OCI-LY7 (cell line): ENCODE measurements at places on chromosomes 13 and 19.
A peak's percentile ranks its signal among the peaks of the same experiment; 100 is the strongest.

DNA sequence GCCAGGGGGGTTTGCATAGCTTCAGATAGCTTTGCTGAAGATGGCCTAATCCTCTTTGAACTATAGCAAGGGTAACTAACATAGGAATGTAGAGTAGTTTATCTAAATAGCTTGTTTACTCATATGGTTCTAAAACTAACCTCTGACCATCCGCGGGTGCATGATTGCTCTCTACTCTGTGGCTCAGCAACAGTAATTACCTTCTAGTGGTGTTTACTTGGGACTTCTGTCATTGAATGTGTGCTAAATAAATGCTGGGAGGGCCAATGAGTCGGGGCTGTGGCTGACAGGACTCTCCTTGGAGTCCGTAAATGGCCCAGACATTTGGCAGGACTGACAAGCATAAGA, 1461.9 kb downstream of the UQCRFS1 start:
- no peak for DNase-seq

GRCh38 chr13:75481176-75482069, 546 bp downstream of the TBC1D4 start:
- DNase-seq = peak; percentile 66

GRCh38 chr19:1855828-1856255, 7.5 kb downstream of the KLF16 start:
- DNase-seq = peak; percentile 37

GRCh38 chr19:15111758-15112157, 4.6 kb downstream of the SYDE1 start:
- no peak for DNase-seq

DNA sequence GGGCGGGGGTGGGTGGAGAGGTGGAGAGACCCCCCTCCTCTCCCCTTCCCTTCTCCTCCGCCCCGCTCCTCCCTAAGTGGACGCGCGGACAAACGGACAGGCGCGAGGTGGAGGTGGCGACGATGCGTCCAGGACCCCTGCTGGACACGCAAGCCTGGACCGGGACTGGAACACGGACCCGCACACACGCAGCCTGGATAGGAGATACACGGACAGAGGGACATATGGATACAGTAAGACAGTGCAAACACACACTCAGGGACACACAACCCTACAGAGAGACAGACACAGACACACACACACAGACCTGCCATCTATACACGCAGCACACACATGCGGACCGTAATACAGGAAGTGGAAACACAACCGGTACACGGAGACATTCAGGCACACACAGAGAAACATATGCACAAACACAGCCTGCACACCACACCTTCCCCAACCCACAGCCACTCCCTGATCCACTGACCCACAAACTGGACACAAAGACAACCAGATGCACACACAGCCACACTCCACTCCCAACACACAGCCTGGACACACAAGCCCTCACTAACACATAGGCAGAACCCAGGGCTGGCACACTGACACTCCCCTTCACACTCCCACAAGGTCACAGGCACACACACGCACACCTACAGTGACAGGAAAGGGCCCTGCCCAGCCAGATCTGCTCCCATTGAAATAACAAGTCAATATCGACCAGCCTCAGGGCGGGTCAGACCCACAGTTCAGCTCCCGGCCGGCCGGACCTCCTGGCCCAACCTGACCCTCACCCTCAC, 696 bp upstream of the ERFL start:
- DNase-seq = peak; percentile 62

- peak; percentile 39 for DNase-seq
These were observed 30.1 kb downstream of the SCEL start for GRCh38 chr13:77565635-77566034.

GRCh38 chr13:58950911-58951310, 1212.8 kb downstream of the DIAPH3 start:
- DNase-seq = peak; percentile 21

DNA sequence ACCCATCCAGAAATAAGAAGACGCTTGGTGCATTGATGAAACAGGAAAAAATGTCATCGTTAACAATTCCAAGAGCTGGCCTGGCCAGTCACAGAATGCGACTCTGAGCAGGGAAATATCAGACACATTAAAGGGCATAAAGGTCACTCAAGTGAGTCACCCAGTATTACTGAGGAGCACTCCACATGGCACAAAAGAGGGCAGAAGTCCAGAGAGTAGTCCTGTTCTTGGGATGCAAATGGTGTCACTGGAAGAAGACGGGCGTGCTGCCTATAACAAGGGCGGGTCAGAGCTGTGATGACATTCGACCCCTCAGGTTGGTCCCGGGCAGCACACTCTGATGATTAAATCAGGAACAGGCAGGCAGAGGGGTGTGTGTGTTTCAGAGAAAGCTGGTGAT, 720.3 kb downstream of the UQCRFS1 start:
- DNase-seq = no peak

DNA sequence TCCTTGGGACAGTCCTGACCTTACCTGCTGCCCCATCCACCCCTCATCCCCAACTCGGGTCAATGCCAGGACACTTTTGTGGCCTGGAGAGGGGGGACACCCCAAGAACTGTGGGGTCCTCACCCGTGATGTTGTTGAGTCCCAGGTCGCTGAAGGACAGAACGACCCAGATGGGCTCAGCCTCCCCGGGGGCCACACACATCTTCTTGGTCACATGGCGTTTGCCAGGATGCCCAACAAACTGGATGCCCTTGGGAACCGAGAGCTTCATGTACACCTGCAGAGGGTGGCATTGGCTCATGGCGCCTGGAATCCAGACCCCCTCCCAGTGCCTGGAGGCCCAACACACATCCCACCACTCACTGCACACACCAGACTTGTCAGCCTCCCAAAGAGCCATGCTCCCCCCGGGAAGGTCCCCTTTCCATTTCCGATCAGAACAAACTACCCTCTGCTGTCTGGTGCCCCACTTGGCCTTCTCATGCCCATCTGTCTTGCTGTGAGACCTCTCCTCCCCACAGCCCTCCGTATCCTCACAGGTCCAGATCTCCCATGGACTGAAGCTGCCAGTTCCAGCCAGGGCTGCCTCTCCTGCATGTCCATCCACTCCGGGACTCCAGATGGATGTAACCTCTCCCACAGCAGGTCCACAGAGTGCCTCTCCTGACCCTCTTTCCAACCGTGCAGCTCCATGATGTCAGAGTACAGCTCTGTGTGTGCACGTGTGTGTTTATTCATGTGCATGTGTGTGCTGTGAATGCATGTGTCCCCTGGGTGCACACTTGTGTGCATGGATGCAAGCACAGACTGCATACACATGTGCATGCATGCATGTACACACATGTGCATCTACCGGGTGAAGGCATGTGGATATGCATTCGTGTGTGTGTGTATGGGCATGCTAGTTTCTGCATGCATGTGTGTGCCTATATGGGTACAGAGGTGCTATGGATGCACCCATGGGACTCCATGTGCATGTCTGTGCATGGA, 58.4 kb downstream of the F2RL3 start:
- no peak for DNase-seq

GRCh38 chr19:35759697-35760096, 1.7 kb downstream of the PROSER3 start:
- DNase-seq = no peak

DNA sequence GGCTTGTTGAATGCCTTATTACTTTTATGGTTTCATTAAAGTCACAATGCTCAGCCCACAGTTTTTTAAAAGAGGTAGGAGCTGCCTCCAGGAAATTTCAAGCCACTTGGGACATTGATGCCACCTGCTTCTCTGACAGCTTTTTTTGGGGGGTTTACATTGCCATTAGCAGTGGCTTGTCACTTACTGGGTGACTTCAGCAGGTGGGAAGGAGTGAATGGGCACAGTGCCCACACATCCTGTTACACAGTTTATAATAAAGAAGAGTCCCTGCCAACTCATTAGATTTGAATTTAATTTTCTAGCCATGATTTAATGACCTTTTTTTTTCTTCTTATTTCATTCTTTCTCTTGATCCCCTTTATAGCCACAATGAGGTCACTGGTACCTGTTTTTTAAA, 61.0 kb downstream of the NHLRC3 start:
- DNase-seq = no peak

DNA sequence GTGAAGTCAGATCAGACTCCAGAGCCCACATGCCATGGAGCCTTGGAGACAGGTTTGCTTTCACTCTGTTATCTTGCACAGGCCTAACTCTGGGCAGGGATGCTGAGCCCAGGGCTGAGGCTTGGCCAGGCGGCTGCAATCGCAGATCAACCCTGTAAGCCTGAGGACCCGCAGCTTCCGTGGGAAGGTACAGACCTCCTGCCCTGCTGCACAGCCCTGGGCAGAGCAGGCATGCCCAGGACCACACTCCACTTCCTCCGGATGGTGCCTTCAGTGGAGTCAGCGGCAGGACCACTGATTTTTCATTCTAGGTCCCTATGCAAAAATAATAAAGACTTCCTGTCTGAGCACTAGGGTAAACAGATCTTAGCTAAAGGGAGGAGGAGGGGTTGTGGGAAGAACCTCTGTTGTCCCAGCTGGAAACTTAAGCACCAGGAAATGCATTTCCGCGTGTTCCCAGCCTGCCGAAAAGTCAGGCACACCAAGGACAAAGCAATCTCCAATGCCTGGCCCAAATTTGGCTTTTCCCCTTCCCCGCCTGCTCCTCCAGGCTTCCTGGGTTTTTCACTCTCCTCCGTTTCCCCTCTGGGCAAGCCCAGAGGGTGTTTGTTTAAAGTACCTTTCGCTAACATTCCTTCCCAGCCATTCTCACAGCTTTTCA, 87.3 kb downstream of the KCTD15 start:
- no peak for DNase-seq

GRCh38 chr19:45667620-45668341, at the start of gene GIPR:
Gene GIPR (plus strand): TSS chr19:45668221. CDS start chr19:45669521, 1,300 bp downstream.
- peak; percentile 76 for DNase-seq

- no peak for DNase-seq
These were observed 4.8 kb downstream of the MKNK2 start for GRCh38 chr19:2046046-2046907.

GRCh38 chr13:30151388-30151787, 156.0 kb downstream of the KATNAL1 start:
- DNase-seq = no peak

DNA sequence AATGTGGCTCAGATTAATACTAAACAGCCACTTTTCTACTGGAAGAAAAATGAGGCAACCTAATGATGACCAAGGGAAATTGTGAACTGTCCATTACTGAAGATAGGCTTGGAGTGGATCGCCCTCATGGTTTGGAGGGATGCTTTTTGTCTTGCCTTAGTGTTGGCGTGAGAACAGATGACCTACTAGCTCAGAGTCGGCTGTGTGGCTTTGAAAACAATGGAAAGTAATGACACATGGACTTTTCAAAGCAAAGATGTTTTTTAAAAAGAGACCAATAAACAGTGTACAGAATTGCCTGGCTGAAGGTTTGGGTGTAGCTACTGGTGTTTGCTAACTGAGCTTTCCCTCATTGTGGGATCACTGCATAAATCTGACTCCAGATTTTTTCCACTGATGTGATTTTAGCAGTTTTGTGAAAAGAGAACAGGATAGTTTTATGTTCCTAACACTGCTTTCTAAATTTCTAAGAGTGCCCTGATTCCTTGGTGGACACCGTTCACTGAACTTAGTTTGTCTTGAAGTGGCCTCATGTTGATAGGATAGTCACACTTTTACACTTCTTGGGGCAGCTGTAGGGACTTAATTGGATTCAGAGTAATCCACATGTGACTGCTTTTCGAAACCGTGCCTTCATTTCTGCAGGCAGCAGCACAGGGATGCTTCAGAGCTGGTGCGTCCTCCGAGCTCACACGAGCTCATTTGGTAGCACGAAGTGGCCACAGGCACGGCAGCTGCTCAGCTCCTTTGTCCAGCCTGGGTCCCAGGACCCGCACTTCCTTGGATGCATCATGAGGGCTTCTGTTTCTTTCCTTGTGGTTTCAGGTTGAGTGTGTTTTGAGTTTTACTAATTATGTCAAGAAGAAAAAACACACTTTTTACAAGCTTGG, 4.3 kb downstream of the CEBPG start:
- no peak for DNase-seq

GRCh38 chr13:98507282-98507797, 69.6 kb downstream of the STK24 start:
- DNase-seq = no peak

DNA sequence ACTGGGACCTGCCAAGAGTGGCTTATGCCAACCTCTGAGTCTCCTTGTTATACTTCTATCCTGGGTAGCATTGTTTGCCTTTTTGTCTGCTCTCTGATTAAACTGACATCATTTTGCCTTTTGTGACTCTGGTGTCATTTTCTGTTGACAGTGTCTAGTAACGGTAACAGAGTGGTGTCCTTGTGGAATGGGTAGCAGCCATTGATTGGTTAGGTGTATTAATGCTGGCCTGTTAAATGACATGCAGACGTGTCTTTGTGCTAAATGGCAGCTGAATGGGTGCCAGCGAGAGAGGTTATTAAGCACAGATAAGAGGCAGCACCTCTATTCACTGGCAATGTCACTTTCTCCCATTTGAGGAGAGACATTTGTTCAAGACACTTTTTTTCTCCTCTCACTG, 1289.4 kb downstream of the PCDH9 start:
- DNase-seq = no peak

DNA sequence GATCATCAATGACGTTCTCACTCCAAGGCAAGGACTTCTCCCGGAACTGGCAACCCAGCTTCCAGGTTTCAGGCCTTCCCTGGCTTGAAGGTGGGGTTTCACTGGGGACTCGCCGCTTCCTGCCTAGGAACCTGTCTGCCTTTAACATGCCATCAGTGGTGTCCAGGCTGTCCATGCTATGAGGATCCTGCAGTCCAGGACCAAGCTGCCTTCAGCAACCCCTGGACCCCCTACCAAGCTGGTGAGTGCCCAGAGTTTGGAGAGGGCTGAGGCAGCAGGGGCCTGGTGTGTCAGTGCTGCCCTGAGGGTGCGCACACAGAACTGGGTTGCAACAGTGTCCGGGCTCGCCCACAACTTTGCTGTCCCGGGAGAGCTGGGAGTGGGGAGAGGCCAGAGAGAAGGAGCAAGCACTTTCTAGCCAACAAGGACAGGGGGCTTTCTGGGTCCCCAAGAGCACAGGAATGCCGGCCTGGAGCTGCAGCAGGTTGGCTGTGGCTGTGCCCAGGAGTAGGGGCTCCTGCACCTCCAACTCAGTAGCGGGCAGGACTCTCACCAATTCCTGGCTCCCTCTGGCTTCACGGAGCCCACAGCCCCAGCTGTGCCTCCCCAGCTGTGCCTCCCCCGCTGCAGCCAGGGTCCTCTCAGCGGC, 1563.2 kb upstream of the MIR17HG start:
- no peak for DNase-seq

DNA sequence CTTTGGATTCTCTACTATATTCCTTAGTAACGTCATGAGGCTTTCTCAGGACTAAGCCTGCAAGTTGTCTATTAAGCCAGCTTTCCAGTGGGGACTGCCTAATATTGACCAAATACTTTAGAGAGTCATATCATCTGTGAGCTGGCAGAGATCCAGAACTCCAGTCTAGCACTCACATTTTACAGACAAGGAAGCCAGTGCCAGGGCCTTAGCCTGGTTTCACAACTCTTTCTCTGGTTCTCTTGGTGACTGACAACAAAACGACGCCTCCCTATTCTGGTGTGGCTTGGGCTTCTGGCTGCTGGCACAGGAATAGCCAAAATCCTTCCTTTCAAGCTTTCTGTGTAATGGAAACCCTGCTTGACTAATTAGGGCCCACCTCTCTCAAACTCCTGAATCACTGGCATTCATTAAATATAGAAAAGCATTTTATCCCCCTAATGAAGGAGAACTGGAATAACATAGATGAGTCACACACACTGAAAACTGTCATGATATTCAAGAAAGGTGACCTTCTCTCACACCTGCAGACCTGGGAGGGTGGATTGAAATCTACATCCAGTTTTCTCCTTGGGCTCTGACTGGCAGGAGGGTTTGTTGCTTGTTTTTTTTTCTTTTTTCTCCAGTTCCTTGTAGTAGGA, 75.2 kb upstream of the UBL3 start:
- DNase-seq = no peak
